Urothelium cell line (cell line): ENCODE measurements at places on chromosomes 5 and 9.
A peak's percentile ranks its signal among the peaks of the same experiment; 100 is the strongest.

GRCh38 chr5:93257616-93258015 lies 323.4 kb downstream of the NR2F1-AS1 start:
- DNase-seq, result no peak

- DNase-seq, result no peak
Measured at GRCh38 chr9:101604296-101604695, 9.5 kb upstream of the PPP3R2 start.

GRCh38 chr5:110940136-110940535 lies 131.4 kb upstream of the TSLP start:
- DNase-seq, result no peak

GRCh38 chr9:98064623-98065392 lies 8.3 kb downstream of the NANS start:
- DNase-seq, result no peak

- peak; percentile 96 for DNase-seq
Measured at GRCh38 chr9:38068701-38069628, at the start of gene SHB. SHB (minus strand) TSS chr9:38069227; CDS start chr9:38068645, 582 bp downstream.

- no peak for DNase-seq
Measured at GRCh38 chr5:84861306-84861705, 476.6 kb upstream of the EDIL3 start.
